HS-5 (cell line): ENCODE measurements at places on chromosomes 16 and 17.

DNA sequence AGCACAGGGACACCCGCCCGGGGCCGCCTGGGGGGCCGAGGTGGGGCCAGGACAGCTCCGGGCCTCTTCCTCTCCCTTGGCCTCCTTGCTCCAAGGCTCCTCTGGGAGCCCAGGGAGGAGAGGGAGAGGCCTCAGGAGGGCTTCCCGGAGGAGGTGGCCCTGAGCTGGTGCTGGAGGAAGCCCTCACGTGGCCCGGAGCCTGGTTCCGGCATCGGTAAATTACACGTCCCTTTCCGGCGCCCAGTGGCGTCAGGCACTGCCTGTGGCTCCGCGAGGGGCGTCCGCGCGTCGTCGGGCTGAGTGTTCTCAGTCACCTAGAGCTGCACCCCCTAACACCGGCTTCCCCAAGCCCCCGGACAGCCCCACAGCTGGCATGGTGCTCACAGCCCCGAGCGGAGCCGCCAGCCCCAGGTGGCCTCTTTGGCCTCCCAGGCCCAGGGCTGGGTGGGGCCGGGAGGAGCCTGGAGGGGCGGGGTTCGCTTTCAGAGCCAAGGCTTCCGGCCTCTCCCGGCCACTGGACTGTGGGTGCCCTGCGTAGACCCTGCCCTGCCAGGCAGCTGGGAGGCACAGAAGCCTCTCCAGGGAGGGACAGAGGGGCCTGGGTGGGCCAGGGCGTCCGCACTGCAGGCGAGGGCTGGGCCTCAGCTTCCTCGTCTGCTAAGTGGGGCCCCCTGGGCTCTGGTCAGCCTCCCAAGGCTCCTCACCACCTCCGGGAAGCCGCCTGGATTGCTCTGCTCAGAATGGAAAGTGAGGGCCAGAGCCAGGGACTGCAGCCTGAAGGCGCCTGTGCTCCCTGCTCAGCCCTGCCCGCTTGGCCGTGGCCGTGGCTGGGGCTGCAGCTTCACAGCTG lies 27.9 kb upstream of the SSTR5 start:
- DNase-seq = no peak

DNA sequence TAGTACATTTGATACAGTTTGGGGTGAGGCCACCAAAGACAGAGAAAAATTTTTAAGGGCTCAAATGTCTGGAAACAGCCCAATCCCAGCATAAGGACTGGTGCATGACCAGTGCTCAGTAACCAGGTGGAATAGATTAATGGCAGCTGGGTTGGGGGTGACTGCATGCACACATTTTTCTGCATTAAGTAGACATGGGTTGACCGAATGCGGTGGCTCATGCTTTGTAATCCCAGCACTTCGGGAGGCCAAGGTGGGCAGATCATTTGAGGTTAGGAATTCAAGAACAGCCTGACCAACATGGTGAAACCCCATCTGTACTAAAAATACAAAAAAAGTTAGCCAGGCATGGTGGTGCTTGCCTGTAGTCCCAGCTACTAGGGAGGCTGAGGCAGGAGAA lies 121.1 kb upstream of the HSBP1 start:
- DNase-seq = no peak

DNA sequence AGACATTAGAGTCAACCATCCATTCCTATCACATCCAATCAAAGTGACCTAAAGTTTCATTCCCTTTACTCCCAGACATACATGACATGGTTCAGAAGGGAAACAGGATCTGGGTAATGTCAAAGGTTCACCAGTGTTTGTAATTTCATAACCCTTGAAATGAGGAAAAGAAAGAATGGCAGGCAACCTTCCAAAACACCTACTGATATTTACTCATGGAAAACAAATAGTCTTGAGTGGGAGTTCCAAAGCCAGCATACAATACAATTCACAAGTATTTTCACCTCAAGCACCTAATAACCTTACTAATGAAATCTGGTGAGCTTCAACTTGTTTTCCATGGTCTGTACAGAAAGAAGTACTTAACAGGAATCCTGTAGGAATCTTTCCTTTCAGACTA lies 72.5 kb upstream of the AXIN2 start:
- DNase-seq = no peak

- DNase-seq = no peak
Observed at GRCh38 chr17:18921485-18921884, 30.5 kb upstream of the SLC5A10 start.

DNA sequence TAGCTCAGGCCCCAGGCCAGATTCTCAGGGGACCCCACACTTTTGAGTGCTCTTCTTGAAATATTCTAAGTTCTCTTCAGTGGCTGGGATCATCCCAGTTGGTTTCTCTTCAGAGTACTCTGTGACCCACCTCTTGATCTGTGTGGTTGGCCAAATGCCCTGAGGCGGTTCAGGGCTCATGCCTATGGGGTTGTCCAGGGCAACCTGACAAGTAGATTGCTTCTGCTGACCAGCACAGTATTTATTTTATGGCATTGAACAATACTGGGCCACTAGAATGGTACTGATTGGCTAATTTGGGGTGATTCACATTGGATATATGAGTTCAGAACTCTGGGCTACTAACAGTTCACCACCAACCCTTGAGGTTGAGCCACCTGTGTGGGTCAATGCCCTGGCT lies 7.4 kb upstream of the GOSR2 start:
- peak; percentile 30 for DNase-seq

DNA sequence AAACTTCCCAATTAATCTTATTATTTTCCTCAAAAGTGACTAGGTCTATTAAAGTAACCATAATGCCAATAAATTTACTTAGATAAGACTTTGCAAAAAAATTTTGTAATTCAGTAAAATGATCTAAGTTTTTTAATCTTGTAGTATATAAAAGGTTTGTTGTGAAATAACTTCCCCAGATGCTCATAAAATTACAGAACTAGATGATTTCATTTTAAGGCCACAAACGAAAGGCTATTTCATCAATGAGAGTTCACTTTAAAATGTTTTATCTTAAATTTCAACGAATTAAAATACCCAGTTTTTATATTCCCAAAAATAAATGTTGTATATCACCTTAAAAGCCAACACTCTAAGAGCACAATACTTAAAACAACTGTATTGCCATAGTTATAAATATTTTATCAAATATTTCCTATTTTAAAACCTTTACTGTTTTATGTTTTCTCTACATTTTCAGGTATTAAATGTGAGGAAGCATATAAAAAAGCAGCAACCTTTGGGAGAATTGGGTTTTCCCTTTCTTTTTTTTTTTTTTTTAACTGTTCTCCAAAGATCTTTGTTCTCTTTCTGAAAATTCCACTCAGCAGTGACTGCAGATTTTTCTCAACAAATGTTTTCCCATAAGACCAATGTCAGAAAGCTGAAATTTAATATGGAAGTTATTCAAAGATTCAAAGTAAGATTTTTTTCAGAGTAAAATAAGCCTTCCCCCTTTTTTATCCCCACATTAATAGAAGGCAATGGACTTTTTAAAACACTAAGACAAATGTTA lies 169.9 kb downstream of the CYB561 start:
- no peak for DNase-seq

DNA sequence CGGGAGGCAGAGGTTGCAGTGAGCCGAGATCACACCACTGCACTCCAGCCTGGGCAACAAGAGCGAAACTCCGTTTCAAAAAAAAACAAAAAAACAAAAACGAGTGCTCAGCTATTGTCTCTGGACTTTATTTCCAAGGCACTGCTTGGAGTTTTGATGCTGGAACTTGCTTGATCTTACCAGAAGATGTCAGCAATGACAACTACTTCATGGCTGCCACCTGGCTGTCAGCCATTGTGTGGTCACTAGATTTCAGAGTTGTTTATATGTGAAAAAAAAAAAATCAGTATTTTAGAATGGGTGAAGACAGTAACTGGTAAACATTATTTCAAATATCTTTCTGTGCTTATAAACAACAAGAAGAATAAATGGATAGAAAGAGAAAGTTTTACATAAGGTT lies 26.3 kb upstream of the OR4D1 start:
- no peak for DNase-seq

- DNase-seq = no peak
Observed at GRCh38 chr16:56898847-56899246, 33.1 kb upstream of the HERPUD1 start.

GRCh38 chr17:78992542-78993212 lies 13.0 kb upstream of the LGALS3BP start:
- DNase-seq = no peak

GRCh38 chr17:3641717-3642486 lies 5.3 kb downstream of the CTNS start:
- DNase-seq = no peak

DNA sequence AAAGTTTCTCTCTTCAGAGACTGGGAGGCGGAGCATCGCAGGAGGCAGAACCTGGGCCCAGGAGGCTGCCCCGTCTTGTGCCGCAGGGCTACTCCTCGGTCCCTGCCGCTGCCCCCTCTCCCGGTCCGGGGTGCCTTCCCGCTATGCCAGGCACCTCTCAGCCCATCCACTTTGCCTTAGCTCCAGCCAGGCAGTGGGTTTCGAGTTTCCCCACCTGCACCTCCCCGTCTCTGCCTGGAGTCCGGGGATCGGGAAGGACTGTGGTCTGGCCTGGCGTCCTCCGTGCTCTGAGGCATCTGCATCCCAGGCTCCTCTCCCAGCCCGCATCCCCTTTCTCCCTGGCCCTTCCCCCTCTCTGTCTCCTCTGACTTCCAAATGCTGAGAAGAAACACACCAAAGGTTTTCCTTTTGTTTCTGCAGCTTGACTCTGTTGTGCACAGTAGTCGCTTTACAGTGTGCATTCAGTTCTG lies 26.8 kb upstream of the PIK3R6 start:
- DNase-seq = no peak

GRCh38 chr17:29787995-29788394 lies 142.0 kb downstream of the SSH2 start:
- no peak for DNase-seq

GRCh38 chr16:73572135-73572828 lies 524.4 kb upstream of the ZFHX3 start:
- no peak for DNase-seq

- no peak for DNase-seq
Observed at GRCh38 chr16:12612598-12613101, 191.0 kb downstream of the CPPED1 start.

DNA sequence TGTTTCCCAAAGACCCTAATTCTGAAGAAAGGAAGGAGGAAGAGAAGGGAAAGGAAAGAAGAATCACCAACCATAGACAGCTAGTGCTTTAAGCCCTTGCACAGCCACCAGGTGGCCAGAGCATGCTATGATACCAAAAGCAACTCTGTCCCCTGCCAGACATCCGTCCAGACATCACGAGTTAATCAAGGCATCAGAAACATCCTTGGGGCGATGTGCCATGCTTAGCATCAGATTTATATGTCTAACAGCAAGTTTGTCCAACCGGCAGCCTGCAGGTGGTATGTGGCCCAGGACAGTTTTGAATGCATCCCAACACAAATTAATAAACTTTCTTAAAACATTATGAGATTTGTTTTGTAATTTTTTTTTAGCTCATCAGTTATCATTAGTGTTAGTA lies 2.9 kb upstream of the CRYBA1 start:
- no peak for DNase-seq

- DNase-seq = no peak
Observed at GRCh38 chr17:82900741-82901140, 60.9 kb upstream of the ZNF750 start.

DNA sequence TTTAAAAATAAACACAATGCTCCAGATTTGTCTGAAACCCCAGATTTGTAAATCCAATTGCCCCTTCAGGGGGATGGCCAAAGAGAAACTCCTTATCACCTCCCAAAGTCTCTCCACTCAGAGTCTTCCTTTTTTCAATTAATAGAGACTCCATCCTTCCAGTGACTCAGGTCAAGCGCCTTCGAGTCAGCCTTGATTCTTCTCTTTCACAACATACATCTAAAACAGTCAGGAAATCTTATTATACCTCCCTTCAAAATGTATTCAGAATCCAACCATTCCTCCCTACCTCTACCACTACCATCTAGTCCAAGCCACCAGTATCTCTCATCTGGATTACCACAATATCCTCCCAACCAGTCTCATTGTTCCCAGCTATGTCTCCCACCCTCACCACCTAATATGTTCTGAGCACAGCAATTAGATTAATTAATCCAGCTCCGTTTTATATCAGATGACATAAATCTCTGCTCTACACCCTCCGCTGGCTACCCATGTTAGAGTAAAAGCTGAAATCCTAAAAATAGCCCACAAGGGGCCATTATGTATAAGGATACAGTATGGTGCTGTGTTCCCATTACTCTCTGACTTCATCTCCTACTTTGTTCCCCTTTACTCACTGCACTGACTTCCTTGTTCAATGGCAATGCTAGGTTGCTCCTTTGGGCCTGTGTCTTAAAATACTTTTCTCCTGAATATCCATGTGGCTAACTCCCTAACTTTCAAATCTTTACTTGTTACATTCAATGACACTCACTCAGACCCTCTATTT lies 11.8 kb downstream of the SIAH1 start:
- no peak for DNase-seq

DNA sequence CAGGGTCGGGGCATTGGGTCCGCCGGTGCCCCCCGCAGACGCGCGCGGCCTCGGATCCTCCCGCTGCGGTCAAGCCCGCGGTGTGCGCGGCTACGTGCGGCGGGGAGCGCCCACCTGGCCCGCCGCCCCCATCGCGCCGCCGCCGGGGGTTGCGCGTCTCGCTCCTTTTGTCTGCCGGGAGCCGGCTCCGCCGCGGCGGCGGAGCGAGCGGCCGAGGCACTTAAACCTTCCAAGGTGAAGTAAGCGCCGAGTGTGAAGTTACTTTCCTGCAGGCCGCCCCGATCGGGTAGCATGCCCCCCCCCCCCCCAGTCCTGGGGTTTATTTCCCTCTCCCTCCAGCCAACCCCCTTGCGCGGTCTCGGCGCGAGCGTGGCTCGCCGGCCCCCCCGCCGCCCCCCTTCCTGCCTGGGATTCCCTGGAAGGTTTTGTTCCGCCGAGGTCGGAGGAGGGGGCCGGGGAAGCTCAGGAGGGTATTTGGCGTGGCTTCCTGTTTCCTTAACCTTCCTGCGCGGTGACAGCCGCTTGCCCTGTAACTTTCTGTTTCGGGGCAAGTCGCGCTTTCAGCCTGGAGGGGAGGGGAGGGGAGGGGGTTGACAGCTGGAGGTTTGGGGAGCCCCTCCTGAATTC lies 56.6 kb upstream of the GSE1 start:
- DNase-seq = no peak

DNA sequence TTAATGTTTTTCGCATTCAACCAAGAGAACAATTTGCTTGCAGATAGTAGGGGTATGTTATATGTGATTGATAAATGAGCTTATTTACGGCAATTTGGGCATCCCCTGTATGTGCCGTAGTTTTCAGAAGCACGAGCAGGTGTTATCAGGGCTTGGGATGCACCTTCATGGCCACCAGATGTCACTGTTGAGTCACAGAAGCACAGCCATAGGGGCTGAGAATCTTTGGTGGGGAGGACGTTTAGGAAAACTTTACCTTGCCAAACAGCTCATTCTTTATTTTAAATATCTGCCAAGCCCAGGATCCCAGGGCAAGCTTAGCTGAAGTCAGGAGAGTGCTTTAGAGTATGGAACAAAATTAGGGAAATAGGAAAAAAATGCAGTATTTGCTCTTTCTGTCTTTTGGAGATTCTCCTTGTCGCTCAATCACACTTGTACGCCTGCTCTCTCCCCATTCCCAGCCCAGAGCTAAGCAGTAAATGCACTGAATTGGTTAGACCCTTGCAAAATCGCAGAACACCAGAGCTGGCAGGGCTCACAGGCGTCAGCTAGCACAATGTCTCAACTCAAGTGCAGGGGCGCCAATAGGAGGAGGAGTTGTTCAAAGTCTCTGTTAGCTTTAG lies 93.6 kb upstream of the MPHOSPH6 start:
- peak; percentile 5 for DNase-seq
